Kidney epithelial cell (primary cell): ENCODE measurements at places on chromosomes 7 and 10. TPM values are rescaled to one million over a fixed set of nuclear protein-coding genes. Genes with fewer than 3 reads are reported as not detected.

Gene ZPBP
- 0.13 TPM in 1 of 2 replicates, not detected in the other for total RNA-seq

- no peak for DNase-seq
Observed at GRCh38 chr10:23157239-23157681, 34.9 kb upstream of the PTF1A start.

GRCh38 chr7:71739520-71740173, 607.7 kb downstream of the GALNT17 start:
- no peak for DNase-seq

DNA sequence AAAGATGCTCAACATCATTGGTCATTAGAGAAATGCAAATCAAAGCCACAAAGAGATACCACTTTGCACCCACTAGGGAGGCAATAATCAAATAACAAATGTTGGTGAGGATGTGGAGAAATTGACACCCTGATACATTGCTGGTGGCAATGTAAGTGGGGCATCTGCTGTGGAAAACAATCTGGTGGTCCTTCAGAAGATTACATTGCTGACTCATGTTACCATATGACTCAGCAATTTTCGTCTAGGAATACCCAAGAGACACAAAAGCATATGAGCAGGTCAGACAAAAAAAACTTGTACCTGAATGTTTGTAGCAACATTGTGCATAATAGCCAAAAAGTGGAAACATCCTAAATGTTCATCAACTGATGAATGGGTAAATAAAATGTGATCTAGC, 4.9 kb upstream of the CLDN3 start:
- no peak for DNase-seq
